Stimulated activated CD4-positive, alpha-beta T cell treated with anti-CD3 and anti-CD28 coated beads, TNF-alpha, amount 100 ng/mL, for 24 hours (primary cell): ENCODE measurements at places on chromosomes 3 and 15.

GRCh38 chr15:58459560-58459959 is 27.8 kb downstream of the LIPC start:
- no peak for DNase-seq

- no peak for DNase-seq
Measured at GRCh38 chr3:64131725-64132469, 93.4 kb downstream of the PRICKLE2 start.

GRCh38 chr3:60970850-60971249 is 280.4 kb downstream of the FHIT start:
- no peak for DNase-seq

DNA sequence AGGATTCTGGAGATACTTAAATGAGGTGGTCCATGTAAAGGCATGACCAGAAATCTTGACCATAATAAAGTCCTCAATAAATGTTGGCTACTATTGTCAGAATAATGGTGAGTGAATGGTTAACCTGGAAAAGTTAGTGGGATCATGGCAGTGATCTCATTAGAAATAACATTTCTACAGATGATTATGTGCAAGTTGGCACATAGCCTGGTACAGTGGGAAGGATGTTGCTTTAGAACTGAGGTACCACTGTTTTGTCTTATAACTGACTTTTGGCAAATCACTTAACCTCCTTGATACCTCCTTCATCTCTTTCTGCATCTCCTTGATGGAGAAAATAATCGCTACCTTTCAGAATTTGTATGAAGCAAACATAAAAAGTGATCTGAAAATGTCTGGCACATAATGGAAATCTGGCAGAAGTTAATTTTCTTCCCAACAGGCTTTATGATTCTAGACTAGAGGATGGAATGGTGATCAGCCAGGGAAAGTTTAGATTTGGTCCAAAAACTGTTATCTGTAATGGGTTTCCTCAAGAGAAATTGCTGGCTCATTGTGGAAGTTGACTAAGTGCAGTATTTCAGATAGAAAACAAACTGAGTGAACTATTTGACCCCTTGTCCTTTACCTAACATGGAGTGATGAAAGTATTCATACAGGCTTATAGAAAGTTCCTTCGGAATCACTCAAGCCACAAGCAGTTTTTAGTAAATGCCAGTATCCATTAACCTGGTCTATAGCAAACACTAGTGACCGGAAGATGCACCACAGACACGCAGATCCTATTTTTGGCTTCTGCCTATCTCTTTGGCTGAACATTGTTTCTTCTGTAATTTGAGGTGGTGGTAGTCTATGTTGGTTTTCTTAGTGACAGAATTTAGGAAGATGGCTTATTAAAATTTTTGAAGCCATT is 449.6 kb upstream of the TGFBR2 start:
- no peak for DNase-seq

- DNase-seq: no peak
Measured at GRCh38 chr15:48373821-48374451, 42.7 kb downstream of the DUT start.

GRCh38 chr3:55824406-55824805 is 337.3 kb upstream of the WNT5A start:
- DNase-seq: no peak

DNA sequence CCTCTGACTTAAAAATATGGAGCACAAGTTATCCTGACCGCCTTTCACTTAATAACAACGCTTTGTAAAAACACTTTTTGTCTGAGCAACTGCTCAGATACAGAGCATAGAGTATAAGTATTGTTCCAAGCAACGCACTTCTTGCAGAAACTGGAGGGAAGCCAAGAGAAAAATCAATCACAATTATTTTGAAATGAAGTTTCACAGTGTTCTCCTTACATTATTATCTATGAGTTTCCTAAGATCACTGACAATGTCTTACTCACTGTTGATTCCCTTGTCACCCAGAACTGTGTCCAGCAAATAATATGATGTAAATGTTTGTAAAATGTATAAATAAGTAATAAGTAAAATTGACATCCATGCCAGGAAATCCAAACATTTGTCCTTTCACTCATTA is 184.6 kb upstream of the GPR149 start:
- DNase-seq: no peak

DNA sequence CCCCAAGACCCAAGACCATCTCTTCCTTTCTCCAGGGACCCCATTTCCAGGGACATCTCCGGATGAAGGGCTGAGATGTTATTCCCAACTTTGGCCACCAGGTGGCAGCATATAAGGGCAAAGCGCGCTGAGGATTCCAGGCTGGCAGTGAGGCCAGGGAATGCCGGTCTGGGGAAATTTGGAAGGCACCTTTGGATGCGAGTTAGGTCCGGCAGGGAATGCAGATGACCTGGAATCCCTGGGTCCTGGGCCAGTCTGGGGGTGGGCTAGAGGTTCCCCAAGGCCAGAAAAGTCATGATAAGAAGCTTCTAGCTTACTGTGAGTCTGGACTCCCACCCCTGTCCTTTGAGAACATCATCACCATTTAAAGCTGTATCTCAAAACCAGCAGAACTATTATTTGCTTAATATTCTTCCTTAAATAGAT is 1.6 kb upstream of the CHST13 start:
- peak; percentile 19 for DNase-seq

DNA sequence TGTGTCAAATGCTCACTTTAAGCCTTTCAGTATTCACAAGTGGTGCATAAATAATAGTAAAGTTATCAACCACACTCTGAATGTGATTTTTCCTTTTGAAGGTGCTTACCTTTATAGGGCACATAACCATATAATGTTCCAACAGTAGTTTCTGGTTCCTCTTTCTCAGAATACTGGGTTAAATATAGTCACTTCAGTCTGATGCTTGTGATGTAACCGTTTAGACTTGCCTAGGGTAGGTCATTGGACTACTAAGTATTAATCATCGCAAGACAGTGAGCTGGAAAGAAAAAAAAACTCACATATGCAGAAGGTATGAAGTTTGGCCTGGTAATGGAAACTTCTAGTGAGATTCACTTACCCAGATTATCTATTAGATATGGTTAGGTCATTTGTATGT is 1.9 kb downstream of the KBTBD8 start:
- DNase-seq: no peak

DNA sequence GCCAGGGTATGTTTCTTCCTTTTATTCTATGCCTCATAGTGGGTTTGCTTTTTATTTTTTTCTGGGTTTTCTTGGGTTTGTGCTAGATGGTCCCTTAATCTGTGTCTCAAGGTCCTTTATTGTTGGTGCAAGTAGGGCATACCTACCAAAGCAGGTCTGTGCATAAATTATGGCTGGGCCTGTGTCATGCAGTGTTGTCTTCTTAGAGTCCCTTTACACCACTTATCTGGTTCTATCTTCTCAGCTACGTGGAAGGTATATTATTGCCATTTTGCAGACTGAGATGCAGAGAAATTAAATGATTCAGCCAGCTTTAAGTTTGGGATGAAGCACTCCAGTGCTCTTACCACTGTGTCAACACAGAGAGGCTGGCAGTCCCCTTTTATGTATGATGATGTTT is 293.5 kb upstream of the SOX2 start:
- no peak for DNase-seq

DNA sequence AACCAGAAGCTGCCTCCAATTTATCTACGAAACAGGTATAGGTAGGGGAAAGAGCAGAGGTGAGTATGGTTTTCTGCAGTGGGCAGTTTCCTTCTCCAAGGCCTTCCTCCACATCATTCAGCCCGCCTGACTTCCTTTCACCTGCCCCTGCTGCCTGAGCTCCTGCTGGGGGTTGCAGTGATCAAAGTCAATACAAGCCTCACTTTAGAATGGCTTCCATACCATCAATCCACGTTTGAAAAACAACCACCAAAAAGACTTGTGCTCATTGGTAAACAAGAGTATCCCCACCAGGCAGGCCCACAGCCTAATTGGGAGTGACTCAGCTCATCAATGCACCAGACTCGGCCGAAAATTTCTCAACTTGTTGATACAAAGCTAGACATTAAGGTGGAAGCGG is 159.9 kb downstream of the MAGI1 start:
- DNase-seq: no peak

DNA sequence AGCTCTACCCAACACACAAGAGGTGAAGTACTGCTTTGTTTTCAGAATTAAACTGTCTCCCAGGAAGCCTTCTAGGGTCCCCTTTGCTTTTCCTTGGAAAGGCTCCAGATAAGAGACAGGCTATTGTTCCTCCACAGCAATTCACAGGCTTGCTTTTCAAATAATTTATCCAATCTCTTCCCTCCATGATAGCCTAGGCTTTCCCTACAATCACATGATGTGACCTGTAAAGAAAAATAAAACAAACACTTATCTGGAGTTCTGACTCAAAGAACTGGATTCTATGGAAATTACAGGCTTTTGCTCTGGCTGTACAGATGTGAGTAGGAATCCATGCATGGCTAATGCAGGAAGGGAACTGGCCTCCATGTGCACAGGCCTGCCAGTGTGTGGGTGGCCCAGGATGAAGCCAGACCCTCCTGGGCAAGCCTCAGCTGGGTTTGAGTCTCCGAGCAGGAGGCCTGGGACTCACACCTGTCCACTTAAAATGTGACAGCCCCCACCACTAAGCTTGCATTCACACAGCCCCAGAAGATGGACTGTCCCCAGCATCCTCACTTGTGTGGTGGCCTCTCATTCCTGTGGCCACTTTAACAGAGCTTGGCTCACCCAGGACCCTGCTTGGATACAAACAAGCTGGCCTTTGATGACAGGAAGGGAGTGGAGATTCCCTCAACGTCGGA is 75.8 kb upstream of the LEKR1 start:
- DNase-seq: no peak

GRCh38 chr15:46701896-46702295 is 1015.4 kb upstream of the SEMA6D start:
- DNase-seq: no peak

DNA sequence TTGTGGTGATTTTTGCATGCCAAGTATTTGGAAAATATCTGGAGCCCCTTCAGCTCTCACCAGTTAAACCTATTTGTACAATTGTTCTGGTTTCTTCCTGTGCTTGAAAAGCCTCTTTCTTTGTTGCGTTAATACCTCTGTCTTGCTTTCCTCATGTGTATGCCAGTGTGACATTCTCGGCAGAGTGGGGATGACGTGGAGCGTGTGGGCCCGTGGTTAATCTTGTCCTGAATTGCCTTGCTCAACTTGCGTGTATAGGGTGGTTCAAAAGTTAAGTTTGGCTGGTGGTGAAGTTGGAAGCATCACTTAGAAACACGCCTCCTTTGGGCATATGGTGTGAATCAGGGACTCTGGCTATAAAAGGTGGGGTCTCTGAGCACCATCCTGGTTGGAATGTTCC is 67.1 kb downstream of the IGF1R start:
- DNase-seq: no peak

DNA sequence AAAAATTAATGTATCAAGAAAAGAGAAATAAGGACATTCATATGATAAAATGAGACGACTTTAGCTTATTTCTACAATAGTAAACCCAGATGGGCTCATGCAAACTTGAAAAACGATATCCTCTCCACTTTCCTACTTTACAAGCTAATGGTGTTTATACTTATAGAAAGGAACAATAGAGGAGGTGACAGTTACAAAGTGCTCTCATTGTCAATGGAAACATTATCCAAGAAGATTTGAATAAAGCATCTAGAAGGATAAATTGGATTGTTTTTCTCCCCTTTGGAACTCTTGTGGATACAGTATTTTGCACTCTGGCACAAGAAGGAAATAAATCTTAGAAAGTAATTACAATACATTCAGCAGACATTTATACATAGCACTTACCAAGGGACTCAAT is 20.2 kb upstream of the CCDC66 start:
- DNase-seq: no peak

- no peak for DNase-seq
Measured at GRCh38 chr3:55074796-55075195, 146.9 kb upstream of the LRTM1 start.

GRCh38 chr15:74243431-74243830 is 7.3 kb downstream of the CCDC33 start:
- DNase-seq: no peak

DNA sequence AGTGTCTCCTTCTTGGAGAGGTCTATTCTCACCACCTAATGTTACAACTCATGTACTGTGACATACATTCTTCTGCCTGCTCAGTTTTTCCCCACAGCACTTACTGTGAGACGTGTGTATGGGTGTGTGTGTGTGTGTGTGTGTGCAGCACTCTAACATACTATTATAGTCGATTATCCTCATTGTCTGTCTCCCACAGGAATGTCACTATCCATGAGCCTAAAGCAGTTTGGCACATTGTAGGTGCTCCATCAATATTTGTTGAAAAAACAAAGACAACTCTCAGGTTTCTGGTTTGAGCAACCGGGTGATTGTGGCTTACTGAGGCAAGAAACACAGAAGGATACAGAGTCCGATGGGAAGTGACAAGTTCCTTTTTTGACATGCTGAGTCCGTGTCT is 8.6 kb upstream of the ZNF148 start:
- DNase-seq: no peak

GRCh38 chr3:107345822-107346405 is 31.3 kb upstream of the CCDC54 start:
- DNase-seq: no peak

DNA sequence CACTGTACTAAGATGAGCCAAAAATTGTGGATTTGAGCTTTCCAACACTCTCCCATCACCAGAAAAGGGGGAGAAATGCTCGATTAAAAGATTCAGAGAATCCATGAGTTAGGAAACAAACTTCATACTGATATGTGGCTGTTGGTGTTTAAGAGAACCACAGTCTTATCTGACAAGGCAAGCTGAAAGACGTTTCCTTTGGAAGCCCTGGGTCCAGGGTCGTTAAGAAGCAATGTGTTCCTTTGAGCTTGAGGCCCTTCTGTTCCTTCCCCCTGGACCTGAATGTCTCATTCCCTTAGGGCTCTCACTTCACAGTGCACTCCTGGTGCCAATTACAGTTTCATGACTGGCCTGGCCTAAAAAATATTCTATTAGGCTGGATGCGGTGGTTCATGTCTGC is 524.8 kb upstream of the PPP2R3A start:
- DNase-seq: no peak

DNA sequence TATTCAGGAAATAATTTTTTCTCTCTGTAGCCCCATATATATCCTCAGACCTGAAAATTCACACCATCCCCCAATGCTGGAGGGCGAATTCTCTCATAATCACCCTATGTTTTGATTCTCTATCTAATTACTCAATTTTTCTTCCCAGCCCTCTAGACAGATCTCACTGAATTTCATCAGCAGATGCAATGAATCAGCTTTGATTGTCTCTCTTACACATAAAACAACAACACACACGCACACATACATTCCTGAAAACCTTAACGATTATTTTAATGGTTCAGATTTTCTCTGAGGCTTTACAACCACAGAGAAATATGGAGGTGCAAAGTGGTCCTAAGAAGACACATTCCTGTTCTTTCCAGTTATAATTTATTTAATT is 11.1 kb downstream of the RBMS3 start:
- DNase-seq: no peak

DNA sequence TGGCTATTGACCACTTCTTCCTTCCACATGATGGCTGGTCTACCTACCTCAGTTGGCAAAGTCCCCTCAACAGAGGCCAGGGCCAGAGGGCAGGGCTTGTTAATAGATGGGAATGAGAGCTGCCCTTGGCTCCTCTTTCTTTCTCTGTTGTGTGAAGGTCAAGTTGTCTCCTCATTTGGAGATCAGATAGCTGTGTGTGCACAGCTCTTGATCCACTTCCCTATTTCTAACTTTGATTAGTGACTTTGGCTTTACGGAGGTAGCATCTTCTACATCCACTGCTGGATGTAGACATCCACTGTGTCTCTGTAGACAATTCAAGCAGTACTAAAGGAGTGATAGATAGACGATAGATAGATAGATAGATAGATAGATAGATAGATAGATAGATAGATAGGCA is 270.8 kb upstream of the LRRFIP2 start:
- DNase-seq: no peak
